ENCODE measurements at places on chromosomes 12 and 14.
A peak's percentile ranks its signal among the peaks of the same experiment; 100 is the strongest.

GRCh38 chr12:47746523-47746922, 12.2 kb downstream of the RAPGEF3 start:
- H3K4me3 ChIP-seq, result no peak overlapping the region
- no peak for DNase-seq
- no peaks in the 10 kb centered on the region for H3K36me3 ChIP-seq
- H3K27ac ChIP-seq, result no peak overlapping the region
- H3K27me3 ChIP-seq, result peaks cover 16% of the 10 kb centered on the region
- peaks cover 1% of the 10 kb centered on the region for H3K4me1 ChIP-seq

DNA sequence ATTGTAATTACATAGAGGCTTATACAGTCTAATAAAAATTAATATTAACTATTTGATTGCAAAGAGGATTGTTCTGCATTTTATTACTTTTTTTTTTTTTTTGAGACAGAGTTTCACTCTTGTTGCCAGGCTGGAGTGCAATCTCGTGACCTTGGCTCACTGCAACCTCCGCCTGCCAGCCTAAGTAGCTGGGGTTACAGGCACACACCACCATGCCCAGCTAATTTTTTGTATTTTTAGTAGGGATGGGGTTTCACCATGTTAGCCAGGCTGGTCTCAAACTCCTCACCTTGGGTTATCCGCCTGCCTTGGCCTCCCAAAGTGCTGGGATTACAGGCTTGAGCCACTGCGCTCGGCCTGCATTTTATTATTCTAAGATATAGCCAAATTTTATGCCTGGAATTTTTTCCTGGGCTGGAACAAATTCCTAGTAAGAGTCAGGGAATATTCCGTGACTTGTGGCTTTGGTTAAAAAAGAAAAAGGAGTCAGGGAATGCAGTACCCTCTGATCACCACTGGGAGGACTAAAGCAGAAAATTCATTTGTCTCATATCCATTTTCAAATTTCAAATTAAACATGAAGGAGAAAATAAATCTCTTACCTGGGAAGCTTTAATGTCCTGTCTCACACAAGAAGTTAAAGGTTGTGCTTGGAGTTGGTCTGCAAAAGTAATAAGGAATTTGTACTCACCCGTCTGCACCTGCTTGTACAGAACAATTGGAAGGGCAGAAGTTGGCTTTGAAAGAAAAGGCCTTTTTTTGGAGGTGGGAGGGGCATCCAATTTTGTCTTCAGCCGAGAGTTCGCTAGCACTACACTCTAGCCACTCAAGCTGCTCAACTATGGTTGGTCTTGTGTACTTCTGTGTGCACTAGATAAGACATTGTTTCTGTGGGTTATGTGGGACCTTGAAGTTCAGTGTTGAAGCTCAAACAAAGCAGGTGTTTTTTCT, 8.7 kb downstream of the MARK3 start:
- peak overlapping the region; percentile 0 for H3K4me3 ChIP-seq
- H3K4me1 ChIP-seq, result peaks cover 43% of the 10 kb centered on the region
- no peak overlapping the region for H3K27ac ChIP-seq

GRCh38 chr14:90538716-90539495, 142.1 kb downstream of the CALM1 start:
- DNase-seq, result no peak
- no peak overlapping the region for H3K4me3 ChIP-seq
- no peak overlapping the region for H3K27ac ChIP-seq

DNA sequence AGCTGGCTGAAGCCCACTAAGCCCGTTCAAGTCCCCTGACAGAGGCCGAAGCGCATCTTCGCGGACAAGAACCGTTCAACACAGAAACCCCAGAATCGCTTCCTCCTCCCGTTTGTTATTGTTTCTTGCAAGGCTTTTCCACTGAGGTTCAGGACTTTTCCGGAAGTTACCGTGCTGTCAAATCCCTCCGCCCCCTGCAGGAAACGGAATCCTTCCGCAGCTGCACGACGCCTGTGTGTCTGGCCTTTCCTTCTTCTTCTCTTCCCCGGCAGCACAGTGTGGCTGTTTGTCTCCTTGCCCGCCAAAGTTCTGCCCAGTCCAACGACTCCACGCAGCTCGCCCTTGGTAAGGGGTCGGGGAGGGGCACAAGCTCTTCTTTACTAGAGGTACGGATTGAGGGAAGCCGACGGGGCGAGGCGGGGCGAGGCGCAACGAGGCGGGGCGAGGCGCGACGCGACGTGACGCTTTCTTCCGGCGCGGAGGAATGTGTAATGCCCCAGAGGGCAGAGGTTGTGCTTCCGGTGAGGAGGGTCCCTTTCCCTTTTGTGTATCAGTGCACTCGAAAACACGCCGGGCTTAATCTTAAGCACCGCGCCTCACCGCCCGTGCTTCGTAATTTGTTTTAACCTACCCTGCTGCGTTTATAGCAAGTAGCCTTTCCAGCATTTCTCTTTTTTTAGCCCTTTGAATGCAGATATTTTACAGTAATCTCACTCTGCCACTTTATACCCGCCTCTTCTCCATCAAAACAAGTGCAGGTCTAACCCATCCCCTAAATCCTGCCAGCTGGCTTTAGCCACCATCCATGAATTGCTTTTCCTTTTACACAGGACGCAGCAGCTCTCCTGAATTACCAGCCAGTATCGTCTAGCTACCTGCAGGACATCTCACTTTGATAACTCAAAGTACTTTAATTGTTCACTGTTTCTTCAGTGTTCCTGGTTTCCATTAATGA, at the start of gene KDM5A:
Gene KDM5A (minus strand): TSS at position 179 of the 955 bp plus-strand sequence. CDS start 229 bp downstream, outside the sequence.
- peak within 1 kb of the TSS; percentile 98 for H3K27ac ChIP-seq
- peaks cover 34% of the 10 kb centered on the region for H3K4me1 ChIP-seq
- peak; percentile 82 for DNase-seq
- H3K4me3 ChIP-seq, result peak within 1 kb of the TSS; percentile 94
- no peaks in the 10 kb centered on the region for H3K27me3 ChIP-seq

DNA sequence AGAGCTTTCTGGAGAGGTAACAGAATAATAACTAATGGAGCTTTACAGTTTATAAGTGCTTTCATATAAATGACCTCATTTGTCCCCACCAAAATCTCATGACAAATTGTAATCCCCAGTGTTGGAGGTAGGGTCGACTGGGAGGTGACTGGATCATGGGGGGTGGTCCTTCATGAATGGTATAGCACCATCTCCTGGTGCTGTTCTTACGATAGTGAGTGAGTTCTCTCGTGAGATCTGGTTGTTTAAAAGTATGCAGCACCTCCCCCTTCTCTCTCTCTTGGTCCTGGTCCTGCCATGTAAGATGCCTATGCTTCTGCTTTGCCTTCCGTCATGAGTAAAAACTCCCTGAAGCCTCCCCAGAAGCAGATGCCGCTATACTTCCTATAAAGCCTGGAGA, 423.3 kb upstream of the GARIN6 start:
- no peak overlapping the region for H3K27ac ChIP-seq
- no peak for DNase-seq
- no peaks in the 10 kb centered on the region for H3K4me1 ChIP-seq
- no peaks in the 10 kb centered on the region for H3K36me3 ChIP-seq
- H3K4me3 ChIP-seq, result no peak overlapping the region

GRCh38 chr14:102182190-102182589, 42.5 kb downstream of the WDR20 start:
- H3K4me1 ChIP-seq, result peaks cover 50% of the 10 kb centered on the region
- H3K4me3 ChIP-seq, result no peak overlapping the region
- DNase-seq, result no peak

- no peak overlapping the region for H3K4me3 ChIP-seq
- no peak overlapping the region for H3K27ac ChIP-seq
- no peak for DNase-seq
- H3K27me3 ChIP-seq, result peaks cover 5% of the 10 kb centered on the region
- H3K36me3 ChIP-seq, result no peaks in the 10 kb centered on the region
These were observed 113.8 kb downstream of the BCL11B start for GRCh38 chr14:99158150-99158549.

- H3K4me1 ChIP-seq, result no peaks in the 10 kb centered on the region
- H3K27me3 ChIP-seq, result no peaks in the 10 kb centered on the region
- H3K27ac ChIP-seq, result no peak overlapping the region
These were observed 108.4 kb downstream of the PTPRR start for GRCh38 chr12:70812136-70812535.

All from activated T-helper 1 cell treated with anti-CD3 and anti-CD28 coated beads, Interleukin-12 subunit alpha, Interleukin-12 subunit beta, Interleukin-2, Interleukin-4 antibody, amounts not matched to agents 30 ng/mL and 10 ng/mL and 1 ng/mL, durations not matched to agents 14 hours and 24 hours and 36 hours (primary cell).